ENCODE measurements at places on chromosomes 6 and 20.

- no peak for DNase-seq
These were observed 404.9 kb upstream of the MMS22L start for GRCh38 chr6:97687916-97688315.

DNA sequence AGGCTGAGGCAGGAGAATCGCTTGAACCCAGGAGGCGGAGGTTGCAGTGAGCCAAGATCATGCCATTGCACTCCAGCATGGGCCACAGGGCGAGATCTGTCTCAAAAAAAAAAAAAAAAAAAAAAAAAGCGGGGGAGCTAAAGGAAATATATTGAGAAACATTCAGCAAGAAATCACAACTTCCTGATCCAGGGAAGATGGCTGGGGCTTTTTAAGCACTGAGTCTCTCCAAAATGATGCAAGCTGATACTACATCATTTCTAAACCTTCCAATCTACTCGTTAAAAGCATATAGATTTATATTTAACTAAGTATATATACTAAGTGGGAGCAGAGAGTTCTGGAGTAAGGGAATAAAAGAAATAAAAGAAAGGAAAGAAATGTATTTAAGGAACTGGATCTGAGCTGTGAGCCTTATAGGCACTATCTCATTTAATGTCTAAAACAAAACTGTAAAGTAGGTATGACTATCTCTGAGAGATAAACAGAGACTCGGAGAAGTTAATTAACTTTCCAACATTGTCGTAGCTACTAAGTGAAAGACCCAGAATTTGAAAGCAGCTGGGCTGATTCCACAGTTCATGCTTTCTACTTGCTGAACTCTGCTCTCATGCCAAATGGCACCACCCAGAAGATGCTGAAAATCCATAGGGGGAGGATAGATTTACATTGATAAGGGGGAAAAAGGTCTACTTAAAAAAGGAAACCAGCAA is 215.0 kb upstream of the MARCKS start:
- no peak for DNase-seq

DNA sequence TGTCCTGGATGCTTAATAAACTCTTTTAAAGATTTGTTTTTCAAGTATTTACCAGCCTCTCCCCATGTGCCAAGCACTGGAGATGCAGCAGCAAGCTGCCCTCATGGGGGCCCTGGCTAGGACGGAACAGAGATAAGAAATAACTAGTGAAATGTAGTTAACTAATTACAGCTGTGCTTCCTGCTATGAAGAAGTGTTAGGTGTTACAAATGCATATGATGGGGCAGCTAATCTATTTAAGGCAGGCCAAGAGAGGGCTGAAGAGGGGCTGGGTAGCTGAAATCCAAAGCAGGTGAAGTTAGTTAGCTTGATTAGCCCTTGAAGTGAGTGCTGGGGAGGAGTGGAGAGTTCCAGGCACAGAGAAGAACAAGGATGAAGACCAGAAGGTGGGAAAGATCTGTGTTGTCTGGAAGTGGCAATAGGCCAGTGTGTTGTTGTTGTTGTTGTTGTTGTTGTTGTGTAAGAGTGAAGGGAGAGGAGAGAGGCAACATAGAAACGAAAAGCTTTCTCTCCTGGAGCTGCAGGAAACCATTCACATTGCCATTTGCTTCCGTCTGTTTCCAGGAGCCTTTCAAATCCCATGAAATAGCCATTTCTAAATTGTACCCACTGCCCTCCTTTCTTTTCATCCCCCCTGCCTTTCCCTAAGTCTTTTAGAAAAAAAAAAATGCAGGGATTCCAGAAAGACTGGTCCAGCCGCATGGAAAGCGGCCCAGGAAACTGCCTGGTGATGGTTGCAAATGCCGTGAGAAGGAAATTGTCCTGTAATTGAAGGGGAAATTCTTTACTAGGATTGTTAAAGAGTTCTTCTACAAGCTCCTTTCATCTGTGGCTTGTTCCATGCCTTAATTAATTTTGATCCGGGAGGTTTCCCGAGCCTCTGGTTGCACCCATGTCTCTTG is 119.6 kb downstream of the TFAP2C start:
- DNase-seq, result no peak

- DNase-seq, result no peak
These were observed 86.4 kb downstream of the ADGRG6 start for GRCh38 chr6:142387997-142388815.

GRCh38 chr20:62792182-62792939 is 3.9 kb upstream of the MRGBP start:
- DNase-seq, result no peak

DNA sequence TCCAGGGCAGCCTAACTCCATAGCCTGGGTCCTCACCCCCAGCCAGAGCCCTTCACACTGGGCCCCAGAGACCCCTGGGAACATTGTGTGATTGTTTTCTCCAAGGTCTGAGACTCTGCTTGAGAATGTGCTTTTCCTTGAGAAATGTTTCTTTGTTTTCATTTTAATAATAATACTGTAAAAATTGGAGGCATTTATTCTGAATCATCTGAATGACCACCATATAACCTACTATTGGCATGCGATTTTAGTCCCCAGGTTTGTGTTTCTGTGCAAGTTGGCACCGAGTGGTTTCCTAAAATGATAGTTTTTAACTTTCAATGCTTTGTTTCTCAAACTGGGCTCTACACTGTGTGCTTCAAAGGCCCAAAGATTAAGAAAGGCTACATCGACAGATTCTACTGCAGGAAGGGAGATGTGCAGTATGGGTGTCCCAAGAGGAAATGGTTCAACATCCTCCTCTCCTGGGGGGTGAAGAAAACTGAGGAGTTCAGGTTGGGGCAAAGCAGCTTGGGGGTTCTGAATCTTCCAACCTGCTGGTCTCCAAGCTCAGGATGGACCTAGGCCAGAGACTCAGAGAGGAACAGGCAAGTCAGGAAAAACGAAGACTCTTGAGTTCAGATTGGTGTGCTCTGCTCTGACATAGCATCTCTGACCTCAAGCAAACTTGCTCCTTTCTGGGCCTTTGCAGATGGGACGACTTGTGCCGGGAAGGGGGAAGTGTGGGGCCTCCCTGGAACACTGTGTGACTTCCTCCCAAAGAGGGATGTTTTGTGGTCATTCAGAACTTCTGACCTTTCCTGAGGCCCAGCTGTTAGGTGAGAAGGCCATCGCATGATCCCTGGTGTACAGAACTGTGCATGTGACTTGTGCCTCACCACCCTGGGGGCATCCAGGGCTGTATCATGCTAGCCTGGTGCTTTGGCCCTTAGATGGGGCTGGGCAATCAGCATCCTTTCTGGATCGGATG is 31.0 kb downstream of the DAAM2 start:
- DNase-seq, result no peak

GRCh38 chr6:52491203-52492069 is 71.3 kb downstream of the EFHC1 start:
- no peak for DNase-seq

GRCh38 chr6:47716207-47716606 is 17.8 kb downstream of the ADGRF4 start:
- no peak for DNase-seq

- no peak for DNase-seq
These were observed 21.7 kb downstream of the CST7 start for GRCh38 chr20:24970754-24971153.

- DNase-seq, result no peak
These were observed 247.0 kb downstream of the PHACTR1 start for GRCh38 chr6:12963567-12963966.

DNA sequence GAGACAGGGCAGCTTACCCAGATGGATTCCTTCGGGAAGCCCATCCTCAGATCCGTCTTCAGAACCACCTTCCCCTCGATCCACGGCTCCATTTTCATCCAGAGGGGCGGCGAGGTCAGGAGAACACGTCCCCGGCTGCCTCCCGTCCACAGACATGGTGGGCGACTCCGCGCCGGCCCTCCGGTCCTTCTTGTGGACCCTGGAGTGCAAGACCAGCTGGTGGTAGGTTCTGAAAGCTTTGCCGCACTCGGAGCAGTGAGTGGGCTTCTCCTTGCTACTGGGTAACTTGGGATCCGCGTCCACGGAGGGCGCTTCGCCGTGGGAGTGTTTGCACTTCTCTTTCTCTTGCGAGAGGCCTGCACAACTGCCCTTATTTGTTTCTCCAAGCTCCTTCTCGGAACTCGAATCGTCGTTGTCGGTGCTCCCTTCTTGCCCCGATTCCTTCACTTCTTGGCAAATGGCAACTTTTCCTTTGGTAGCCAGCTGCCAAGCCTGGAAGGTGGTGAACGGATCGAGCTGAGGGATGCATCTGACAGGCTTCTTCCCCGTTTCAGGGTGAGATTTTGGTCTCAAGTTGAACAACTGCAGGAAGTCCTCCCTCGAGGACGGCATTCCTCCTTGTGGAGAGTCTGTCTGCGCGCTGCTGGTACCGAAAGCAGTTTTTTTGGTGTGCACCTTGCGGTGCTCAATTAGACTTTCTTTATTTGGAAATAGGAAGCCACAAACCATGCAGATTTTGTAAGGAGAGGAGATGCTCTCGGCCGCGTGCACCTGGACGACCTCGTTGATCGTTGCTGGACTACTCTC is 12.0 kb downstream of the ZNF217 start:
- no peak for DNase-seq

- no peak for DNase-seq
These were observed 2.1 kb upstream of the IBTK start for GRCh38 chr6:82249381-82250253.

DNA sequence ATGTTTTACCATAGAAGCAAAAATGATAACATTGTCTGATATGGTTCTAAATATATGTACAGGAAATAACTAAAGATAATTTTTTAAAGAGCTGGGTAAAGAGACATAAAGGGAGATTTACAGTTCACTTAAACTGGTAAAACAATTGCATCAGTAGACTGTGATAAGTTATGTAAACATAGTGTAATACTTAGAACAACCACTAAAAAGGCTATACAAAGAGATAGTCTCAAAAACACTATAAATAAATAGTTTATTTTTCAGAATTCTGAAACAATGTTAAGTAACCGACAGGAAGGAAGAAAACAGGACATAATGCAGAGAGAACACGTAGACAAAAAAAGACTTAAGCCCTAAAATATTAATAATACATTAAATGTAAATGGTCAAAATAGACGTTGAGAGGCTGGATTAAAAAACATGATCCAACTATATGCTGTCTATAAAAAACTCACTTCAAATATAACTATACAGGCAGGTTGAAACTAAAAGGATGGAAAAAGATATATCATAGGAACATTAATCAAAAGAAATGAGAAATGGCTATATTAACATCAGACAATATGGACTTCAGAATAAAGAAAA is 32.7 kb upstream of the ATXN1 start:
- DNase-seq, result no peak

DNA sequence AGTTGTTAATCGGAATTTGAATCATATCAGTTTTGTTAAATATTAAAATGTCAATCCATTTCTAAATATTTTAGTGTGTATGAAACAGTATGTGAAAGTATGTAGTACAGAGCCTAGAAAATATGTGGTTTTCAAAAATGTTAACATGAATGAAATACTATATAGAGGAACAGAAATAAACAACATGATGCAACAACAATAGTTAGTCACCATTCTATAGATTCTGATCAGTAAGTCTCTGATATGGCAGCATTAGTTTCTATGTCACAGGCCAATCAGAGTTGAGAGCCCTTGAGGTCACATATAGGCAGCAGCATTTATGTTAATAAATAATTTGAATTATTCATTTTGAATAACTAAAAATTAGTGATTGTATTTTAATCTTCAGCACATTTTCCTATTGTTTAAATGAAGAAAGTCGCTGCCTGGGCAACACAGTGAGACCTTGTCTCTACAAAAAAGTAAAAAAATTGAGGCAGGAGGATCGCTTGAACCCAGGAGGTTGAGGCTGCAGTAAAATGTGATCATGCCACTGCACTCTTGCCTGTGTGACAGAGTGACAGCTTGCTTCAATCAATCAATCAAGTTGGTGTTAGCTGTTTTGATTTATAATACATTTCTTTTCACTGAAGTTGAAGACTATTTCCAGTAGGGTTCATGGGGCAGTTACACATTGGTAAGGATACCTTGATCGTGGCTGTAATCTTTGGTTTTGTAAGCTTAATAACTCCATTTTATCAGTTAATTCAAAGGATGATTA is 11.5 kb upstream of the MAP3K7 start:
- DNase-seq, result no peak

- no peak for DNase-seq
These were observed 18.9 kb downstream of the PERP start for GRCh38 chr6:138088326-138088762.

DNA sequence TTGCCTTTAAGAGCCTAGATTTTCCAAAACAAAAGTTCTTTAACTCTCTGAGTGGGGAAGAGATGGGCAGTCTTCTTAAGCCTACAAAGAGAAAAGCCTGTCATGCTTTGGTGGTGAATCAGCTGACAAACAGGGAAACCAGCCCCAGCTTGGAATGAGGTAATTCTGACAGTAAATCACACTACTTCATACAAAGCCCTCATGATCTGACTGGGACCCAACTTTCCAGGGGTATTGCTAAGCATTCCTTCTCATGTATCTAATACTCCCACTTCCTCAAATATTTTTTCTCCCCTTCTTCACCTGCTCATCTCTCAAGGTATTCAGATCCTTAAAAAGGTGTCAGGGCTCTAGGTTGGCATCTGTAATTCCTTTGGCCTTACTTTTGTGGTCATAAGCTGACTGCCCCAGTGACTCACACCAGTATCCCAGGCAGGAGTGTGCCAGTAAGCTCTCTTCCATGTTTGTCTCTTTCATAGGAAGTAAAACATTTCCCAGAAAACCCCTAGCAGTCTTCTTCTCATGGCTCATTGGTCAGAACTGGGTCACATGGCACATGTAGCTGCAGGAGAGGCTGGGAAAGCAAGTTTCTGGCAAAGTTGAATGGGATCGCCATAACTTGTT is 15.0 kb upstream of the TBC1D22B start:
- no peak for DNase-seq

DNA sequence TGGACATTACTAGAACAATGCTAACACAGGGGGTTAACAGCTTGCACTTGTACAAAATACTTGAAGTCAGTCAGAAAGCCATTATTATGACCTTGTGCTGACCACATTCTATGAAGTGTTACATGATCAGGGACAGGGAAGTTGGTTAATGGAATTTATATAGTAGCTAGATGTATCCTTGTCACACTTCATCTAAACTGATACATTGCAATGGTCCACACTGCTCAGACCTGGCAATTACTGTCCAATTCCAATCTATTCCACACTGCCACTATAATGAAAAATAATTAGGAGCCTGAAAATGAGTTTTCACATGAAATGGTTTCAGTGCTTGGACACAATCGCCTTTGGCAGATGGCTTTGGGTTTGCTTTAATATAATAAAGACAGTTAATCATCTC is 850.8 kb downstream of the EPHA7 start:
- no peak for DNase-seq

DNA sequence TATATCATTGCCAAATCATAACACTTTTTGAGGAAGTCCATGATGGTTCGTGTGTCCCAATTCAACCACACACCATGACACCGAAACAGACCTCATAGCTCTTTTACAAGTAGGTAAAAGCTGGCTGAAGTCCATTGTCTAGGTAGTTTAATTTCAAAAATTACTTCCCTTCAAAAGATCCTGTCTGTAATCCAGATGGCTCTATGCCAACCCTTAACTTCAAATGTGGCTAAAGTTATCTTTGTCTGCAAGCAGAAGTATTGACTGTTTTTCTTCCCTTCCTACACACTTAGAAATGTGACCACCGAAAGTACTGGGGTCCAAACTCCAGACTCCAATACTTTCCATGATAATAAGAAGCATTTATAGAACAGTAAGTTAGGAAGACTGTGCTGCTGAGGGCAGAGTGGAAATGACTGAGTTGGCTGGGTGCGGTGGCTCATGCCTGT is 8.3 kb upstream of the TIAM2 start:
- no peak for DNase-seq

All from stimulated activated CD4-positive, alpha-beta T cell treated with anti-CD3 and anti-CD28 coated beads, Interleukin-4, amount 100 ng/mL, for 4 hours (primary cell).